ENCODE measurements at places on chromosomes 16 and 17.
A peak's percentile ranks its signal among the peaks of the same experiment; 100 is the strongest.

DNA sequence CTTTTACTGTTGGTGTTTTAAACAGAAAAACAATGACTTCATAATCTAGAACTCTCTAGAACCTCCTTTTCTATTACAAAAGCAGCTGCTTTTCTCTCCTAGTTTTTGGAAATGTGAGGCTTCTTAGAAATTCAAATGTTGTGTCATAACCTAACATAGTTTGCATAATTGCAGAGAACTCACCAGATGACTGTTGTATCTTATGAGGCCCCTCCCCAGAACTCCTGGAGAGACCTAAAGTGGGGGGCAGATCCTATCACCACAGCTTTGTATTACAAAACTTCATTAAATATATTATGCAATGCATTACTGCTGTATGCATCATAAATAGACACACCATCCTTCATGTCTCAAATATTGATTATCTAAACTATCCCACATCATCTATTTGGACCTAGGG is 538.7 kb upstream of the HSBP1 start:
- no peaks in the 10 kb centered on the region for H3K27me3 ChIP-seq
- DNase-seq = no peak
- H3K4me3 ChIP-seq = no peak overlapping the region
- no peaks in the 10 kb centered on the region for H3K36me3 ChIP-seq
- H3K27ac ChIP-seq = no peak overlapping the region

DNA sequence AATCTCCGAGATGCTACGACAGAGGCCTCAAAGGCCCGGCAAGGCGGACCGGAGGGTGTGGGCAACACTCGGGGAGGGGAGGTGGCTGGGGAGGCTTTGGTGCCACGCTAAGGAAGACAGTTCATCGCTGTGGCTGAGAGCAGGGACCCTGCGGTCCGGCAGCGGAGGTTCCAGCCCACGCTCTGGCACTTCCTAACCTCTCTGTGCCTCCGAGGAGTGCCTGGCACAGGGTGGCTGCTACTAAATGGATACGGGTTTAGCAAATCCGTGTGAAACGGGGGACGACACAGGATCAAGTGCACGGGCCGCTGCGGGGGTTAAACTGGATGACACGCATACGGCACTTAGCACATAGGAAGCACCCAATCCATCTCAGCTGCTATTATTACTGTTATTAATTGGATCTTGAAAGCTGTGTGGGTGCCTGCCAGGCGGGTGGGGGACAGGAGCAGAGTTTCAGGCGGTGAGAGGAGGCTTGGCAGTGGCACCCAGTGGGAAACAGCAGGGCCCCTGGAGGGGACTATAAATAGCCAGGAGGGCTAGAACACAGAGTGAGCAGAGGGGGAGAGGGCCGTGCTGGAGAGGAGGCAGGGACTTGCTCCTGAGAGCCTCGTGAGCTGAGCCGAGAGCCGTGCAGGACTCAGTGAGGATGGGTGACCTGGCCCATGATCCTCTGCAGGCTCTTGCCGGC is 45.0 kb downstream of the ABR start:
- H3K4me3 ChIP-seq = no peak overlapping the region
- H3K27me3 ChIP-seq = no peaks in the 10 kb centered on the region
- peaks cover 30% of the 10 kb centered on the region for H3K4me1 ChIP-seq
- peak; percentile 86 for DNase-seq
- peak overlapping the region; percentile 72 for H3K27ac ChIP-seq
- no peaks in the 10 kb centered on the region for H3K36me3 ChIP-seq

DNA sequence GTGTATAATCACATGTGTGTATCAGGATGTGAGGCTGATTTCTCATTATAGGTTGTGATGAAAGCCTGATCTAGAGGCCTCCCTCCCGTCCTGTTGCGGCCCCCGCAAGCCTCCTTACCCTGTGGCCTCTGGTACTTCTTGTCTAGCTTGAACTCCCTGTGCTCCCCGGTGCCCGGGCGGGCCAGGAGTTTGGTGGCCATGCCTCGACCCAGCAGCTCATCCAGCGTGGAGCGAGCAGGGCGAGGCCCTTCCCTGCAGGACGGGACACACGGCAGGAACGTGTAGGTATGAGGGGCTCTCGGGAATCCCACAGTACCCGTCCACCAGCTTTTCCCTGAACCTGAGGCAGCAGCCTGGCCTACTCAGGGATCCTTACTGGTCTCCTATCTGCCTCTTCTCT is 14.9 kb downstream of the FBF1 start:
- H3K4me1 ChIP-seq = peaks cover 12% of the 10 kb centered on the region
- H3K27ac ChIP-seq = no peak overlapping the region
- H3K36me3 ChIP-seq = no peaks in the 10 kb centered on the region
- no peak overlapping the region for H3K4me3 ChIP-seq

DNA sequence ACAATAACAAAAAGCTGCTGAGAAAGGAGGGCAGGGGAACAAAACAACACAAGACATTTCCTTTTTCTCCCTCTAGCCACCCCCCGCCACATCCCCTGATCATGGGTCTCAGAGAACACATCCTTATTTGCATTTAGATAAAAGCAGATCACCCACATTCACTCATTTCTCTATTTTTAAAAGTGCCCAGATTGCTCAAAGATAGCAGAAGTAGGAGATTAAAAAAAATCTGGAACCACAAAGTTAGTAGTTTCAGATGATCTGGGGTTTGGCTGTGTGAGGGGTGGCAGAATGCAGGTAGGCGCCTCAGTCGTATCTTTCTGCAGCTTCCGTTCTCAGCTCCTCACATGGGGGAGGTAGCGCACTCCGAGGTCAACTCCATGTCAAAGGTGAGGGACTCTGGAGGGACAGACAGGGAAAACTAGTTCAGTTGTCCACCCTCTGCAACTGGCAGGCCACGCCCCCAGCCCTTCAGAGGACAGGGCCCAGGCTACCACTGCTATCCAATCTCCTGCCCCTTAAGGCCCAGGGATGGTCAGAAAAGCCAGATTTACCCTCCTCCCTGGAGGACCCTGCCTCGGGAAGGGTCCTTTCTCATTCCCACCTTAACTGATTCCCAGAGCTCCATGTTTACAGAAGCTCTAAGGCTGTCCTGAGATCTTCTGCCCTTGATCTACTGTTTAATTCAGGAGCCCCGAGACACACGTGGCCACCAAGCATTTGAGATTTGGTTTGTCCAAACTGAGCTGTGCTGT is 27.3 kb downstream of the STAT5A start:
- H3K27ac ChIP-seq = no peak overlapping the region
- no peak for DNase-seq
- H3K27me3 ChIP-seq = no peaks in the 10 kb centered on the region
- no peak overlapping the region for H3K4me3 ChIP-seq

GRCh38 chr17:61757168-61757567 is 106.2 kb downstream of the BRIP1 start:
- no peak overlapping the region for H3K4me3 ChIP-seq
- H3K4me1 ChIP-seq = no peaks in the 10 kb centered on the region
- no peaks in the 10 kb centered on the region for H3K27me3 ChIP-seq
- H3K36me3 ChIP-seq = no peaks in the 10 kb centered on the region

DNA sequence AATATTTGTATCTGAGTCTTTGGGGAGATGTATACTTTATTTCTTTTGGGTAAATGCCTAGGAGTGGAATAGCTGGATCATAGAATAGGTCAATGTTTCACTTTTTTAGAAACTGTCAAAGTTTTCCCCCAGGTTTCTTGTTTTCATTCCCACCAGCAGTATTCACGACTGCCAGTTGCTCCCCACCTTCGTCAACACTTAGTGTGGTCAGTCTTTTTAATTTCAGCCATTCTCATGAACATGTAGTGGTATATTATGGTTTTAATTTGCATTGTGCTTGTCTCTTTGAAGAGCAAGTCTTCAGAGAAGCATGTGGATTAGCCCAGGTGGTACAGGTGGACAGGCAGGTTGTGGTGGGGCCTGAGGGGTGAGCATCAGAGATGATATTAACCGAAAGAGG is 53.8 kb downstream of the TEKT5 start:
- H3K27ac ChIP-seq = peak overlapping the region; percentile 89
- H3K4me1 ChIP-seq = peaks cover 15% of the 10 kb centered on the region
- H3K4me3 ChIP-seq = no peak overlapping the region
- no peaks in the 10 kb centered on the region for H3K27me3 ChIP-seq
- no peak for DNase-seq
- H3K36me3 ChIP-seq = no peaks in the 10 kb centered on the region

DNA sequence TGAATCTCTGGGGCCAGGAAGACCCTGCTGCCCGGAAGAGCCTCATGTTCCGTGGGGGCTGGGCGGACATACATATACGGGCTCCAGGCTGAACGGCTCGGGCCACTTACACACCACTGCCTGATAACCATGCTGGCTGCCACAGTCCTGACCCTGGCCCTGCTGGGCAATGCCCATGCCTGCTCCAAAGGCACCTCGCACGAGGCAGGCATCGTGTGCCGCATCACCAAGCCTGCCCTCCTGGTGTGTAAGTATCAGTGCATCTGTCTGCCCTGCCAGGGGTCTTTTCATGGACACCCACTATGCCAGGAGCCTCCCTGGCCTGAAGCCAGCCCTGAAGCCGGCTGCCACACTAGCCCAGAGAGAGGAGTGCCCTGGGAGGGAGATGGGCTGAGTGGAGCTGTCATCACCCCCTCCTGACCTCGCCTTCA is at the start of gene CETP:
CETP (plus strand) TSS at position 100 of the 431 bp plus-strand sequence; CDS start at position 130, 30 bp downstream.
- no peak within 1 kb of the TSS for H3K4me3 ChIP-seq
- H3K27me3 ChIP-seq = no peaks in the 10 kb centered on the region
- H3K4me1 ChIP-seq = peaks cover 15% of the 10 kb centered on the region

DNA sequence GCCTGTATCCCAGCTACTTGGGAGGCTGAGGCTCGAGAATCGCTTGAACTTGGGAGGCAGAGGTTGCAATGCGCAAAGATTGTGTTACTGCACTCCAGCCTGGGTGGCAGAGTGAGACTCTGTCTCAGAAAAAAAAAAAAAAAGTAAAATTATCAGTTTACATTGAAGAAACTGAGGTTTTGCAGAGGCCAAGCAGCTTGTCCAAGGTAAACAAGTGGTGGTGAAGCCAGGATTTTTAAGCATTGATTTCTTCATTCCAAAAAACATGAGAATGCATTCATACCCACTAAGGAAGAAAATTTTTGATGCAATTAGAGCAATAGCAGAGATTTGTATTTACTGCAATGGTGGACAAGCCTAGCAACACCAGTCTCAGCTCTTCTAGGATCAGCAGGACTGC is 52.7 kb downstream of the CENPV start:
- no peaks in the 10 kb centered on the region for H3K27me3 ChIP-seq
- no peak overlapping the region for H3K27ac ChIP-seq
- no peaks in the 10 kb centered on the region for H3K36me3 ChIP-seq
- no peak for DNase-seq
- H3K4me3 ChIP-seq = no peak overlapping the region
- no peaks in the 10 kb centered on the region for H3K4me1 ChIP-seq

DNA sequence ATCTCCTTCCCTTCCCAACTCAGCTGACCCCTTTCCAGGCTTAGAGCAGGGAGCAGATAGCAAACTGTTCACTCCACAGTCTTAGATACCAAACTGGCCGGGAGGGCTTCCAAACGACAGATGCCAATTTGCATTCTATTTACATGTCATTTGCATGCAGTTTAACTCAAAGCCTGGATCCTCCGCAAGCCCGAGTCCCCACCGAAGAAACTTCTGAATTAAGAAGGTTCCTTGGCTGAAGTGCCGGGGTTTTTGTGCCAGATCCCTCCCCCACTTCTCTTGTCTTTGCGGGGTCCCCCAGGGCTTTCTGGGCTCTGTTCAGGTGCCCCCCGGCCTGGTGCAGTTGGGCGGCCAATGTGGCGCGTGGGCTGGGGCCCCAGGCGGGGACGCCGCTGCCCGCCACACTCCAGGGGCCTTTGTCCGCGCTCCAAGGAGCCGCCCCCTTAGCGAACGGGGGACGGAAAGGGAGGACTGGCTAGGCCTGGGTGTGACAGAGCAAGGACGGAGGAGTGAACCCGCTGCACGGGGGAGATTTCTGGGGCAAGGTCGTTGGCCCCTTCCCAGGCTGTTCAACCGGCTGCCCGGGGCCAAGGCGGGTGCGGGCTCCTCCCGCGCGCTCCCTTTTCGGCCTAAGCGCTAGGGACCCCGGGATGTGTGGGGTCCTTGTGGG is 1.2 kb downstream of the GPRC5B start:
- no peaks in the 10 kb centered on the region for H3K27me3 ChIP-seq
- no peaks in the 10 kb centered on the region for H3K36me3 ChIP-seq
- H3K27ac ChIP-seq = no peak overlapping the region
- peaks cover 12% of the 10 kb centered on the region for H3K4me1 ChIP-seq
- peak; percentile 69 for DNase-seq

DNA sequence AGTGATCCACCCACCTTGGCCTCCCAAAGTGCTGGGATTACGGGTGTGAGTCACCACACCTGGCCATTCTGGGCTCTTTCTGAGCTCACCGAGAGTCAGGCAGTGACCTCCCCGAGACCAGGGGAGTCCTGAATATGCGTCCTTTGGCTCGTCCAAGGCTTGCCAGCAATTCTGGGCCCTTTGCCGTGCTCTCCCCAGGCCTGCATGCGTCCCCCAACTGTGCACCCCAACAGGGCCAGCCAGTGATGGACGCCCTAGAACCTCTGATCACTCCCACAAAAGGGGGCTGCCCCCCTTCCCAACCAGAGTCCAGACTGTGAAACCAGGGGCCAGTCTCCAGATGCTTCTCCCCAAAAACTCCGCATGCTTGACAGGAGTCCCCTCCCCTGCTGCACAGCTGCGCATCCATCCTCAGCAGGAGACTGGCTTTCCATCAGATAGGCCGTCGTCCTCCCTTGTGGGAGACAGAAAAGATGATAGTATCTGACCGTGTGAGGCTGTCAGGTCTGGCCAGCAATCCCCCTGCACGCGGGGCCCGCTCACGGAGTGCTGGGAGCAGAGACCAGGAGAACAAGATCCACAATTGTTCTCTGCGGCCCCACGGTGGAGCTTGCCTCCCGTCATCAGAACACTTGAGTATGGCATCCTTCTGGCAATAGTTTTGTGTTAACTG is 15.5 kb downstream of the HS3ST6 start:
- H3K27me3 ChIP-seq = peaks cover 4% of the 10 kb centered on the region
- DNase-seq = no peak
- H3K27ac ChIP-seq = no peak overlapping the region
- no peaks in the 10 kb centered on the region for H3K36me3 ChIP-seq
- no peaks in the 10 kb centered on the region for H3K4me1 ChIP-seq

DNA sequence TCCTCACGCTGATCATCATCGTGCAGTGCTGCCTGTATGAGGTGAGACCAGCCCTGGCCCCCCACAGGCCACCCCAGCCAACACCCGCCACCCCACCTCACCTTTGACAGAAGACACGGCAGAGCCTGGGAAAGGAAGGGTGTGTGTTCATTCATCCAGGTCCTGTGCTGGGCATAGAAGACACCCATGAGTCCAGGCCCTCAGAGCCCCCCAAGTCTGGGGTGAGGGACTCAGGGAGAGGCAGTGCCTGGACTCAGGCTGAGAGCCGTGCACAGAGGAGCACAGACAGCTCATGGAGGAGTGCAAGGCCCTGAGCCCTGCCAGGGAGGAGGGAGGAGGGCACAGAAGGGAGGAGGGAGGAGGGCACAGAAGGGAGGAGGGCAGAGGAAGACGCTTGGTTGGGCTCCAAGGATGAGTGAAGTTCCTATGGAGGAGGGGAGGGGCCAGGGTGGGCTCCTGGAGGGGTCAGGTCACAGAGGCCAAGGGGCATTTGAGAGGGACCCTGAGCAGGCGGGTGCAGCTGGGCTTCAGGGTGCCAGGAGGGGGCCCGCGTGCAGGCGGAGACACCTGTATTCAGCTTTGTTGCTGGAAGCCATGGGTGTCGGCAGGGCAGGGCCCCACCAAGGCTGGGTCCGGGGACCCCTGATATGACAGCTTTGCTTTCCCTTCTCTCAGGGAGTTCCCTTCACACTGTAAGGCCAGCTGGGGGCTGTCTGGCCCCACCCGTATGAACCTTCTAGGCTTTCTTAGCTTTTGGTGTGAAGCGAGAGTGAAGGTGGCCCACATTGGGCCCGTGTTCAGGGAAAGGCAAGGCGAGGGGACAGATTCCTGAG is 11.4 kb downstream of the TAX1BP3 start:
- no peak overlapping the region for H3K27ac ChIP-seq
- no peak overlapping the region for H3K4me3 ChIP-seq
- DNase-seq = no peak
- no peaks in the 10 kb centered on the region for H3K27me3 ChIP-seq

Measured in cardiac muscle cell (in vitro differentiated cells and primary cell).